Endothelial cell (in vitro differentiated cells): ENCODE measurements at places on chromosomes 2 and 18. TPM values are rescaled to one million over a fixed set of nuclear protein-coding genes. Genes with fewer than 3 reads are reported as not detected.

Gene HOXD10
- not detected for total RNA-seq

Gene HOXD13
- total RNA-seq: not detected

DNA sequence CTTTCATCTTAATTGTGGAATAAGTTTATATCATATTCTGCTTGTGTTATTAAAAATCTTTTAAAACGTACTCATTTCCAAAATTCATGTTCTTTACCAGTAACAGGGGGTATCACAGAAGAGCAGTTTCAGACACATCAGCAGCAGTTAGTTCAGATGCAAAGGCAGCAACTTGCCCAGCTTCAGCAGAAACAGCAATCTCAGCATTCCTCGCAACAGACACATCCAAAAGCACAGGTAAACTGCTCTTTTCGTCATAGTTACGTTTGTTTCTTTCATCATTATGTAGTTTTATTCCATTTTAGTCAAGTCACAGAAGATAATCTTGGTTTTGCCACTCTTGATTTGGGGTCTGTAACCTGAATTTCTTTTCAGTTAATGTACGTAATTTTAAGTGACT lies 93.5 kb upstream of the KIF5C start:
- no peaks in the 10 kb centered on the region for H3K4me1 ChIP-seq
- H3K36me3 ChIP-seq: peaks cover 15% of the 10 kb centered on the region
- no peak for DNase-seq
- no peaks in the 10 kb centered on the region for H3K27me3 ChIP-seq
- H3K4me3 ChIP-seq: no peak overlapping the region

DNA sequence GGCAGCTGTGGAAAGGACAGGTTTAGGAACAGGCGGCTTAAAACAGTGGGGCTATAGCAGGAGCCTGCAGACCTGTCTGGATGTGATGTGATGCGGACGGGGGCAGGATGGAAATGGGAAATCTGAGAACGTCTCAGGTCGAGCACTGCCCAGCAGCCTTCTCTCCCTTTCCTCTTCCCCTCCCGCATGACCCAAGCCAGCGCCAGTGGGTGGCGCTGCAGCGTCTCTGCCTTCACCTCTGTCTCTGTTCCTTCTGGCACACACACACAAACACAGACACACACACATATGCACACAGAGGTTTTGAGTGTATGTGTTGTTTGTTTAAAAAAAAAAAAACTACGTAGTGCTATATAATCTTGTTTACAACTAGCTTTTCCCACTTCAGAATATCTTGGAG lies 82.0 kb upstream of the SLC66A3 start:
- peaks cover 7% of the 10 kb centered on the region for H3K27me3 ChIP-seq
- peaks cover 16% of the 10 kb centered on the region for H3K4me1 ChIP-seq
- no peaks in the 10 kb centered on the region for H3K36me3 ChIP-seq
- no peak overlapping the region for H3K4me3 ChIP-seq
- no peak overlapping the region for H3K27ac ChIP-seq

DNA sequence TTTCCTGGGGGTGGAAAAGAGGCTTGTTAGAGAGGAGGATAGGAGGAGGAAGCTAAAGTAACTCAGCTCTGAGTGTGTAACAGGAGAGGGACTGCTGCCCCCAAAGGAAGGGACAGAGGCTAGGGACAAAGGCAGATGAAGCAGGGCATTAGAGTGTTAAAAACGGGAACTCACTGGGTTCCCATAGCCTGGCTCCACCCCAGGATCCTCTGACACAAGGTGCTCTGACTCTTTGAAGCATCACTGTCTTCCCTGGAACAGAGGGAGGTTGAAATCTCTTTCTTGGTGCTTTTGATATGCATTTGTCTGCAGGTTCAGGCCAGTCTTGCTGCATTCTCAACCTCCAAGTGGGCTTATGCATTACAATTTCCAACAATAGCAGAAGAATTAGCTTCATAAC lies 22.9 kb downstream of the IL36A start:
- no peaks in the 10 kb centered on the region for H3K36me3 ChIP-seq
- no peak overlapping the region for H3K27ac ChIP-seq
- peaks cover 4% of the 10 kb centered on the region for H3K4me1 ChIP-seq
- peaks cover 3% of the 10 kb centered on the region for H3K27me3 ChIP-seq
- no peak overlapping the region for H3K4me3 ChIP-seq

DNA sequence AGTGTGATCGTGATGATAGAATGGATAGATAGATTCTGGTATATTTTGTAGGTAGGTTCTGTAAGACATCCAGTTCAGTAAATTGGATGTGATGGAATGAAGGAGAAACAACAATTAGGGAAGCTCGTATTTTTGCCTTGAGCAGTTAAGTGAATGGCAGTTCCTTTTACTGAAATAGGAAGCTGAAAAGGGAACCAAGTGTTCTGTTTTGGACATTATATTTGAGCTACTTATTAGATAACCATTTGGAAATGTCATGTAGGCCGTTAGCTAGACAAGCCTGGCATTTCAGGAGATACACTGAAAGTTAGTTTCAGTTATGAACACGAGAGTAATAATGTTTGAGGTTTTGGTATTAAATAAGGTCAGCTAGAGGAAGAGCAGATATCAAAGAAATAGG lies 41.5 kb downstream of the MARCHF7 start:
- H3K4me3 ChIP-seq: no peak overlapping the region
- H3K27me3 ChIP-seq: peaks cover 4% of the 10 kb centered on the region
- no peak for DNase-seq
- H3K36me3 ChIP-seq: peaks cover 17% of the 10 kb centered on the region
- no peak overlapping the region for H3K27ac ChIP-seq
